ENCODE measurements at places on chromosomes 1 and 21.

GRCh38 chr1:7450838-7451237 lies 320.3 kb upstream of the VAMP3 start:
- DNase-seq = no peak

- DNase-seq = no peak
These were observed 26.3 kb downstream of the PER3 start for GRCh38 chr1:7810395-7810794.

DNA sequence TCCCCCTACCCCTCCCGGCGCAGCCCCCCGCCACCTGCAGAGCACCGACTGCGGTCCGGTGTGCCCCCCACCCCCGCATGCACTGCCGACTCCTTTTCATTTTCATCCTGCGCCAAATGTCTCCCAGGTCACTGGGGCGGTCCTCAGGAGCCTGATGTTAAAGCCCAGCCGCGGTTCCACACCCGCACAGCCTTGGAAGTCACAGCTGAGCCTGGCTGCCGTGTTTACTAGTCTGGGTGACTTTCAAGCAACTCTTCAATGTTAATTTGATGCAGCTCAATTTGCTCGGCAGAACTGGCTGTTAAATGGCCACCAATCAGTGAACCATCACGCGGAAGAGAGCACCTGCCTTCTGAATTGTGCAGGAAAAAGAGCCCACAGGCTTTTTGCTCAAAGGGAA lies 27.2 kb downstream of the THAP3 start:
- DNase-seq = no peak

DNA sequence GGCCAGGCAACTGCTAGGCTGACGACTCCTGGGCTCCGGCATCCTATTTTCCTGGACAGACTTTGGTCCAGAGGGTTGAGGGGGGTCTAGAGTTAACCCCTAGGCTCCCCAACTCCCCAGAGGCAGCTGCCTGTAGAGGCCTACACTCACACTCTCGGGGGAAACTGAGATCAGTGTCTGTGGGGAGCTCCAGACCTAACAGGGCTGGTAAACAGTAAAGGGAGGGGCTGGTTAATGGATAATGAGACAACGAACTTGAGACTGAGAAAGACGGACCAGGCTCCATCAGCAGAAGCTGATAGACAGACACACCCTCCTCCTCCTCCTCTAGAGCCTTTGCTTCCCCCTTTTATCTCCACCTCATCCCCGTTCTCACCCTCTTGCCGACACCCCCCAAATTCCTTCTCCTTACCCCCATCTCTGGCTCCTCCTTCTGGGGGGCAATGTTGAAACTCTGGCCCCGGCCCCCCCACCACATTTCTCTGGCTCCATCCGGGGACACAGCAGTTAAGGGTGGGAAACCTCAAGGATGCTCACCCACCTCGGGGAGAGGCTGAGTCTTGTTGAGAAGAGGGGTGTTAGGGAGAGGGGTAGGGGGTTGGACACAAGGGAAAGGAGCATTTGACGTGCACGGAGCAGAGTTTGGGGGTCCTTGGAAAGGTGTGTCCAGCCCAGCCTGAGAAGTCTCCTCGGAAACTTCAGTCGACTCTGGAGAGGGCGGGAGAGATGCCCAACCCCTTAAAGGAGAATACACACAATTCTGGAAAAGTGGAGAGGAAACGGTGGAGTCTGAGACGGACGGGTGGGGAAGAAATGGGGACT lies at the start of gene MTMR11:
MTMR11 (minus strand) TSS at position 710 of the 822 bp plus-strand sequence; CDS start at position 478, 232 bp downstream.
- no peak for DNase-seq

- DNase-seq = no peak
These were observed 163.6 kb downstream of the ST6GALNAC3 start for GRCh38 chr1:76238094-76238628.

GRCh38 chr1:162557536-162557935 lies 4.0 kb upstream of the UAP1 start:
- no peak for DNase-seq

GRCh38 chr1:99503276-99503747 lies 142.6 kb upstream of the PALMD start:
- no peak for DNase-seq

GRCh38 chr1:6801966-6802365 lies 16.7 kb downstream of the CAMTA1 start:
- DNase-seq = no peak

DNA sequence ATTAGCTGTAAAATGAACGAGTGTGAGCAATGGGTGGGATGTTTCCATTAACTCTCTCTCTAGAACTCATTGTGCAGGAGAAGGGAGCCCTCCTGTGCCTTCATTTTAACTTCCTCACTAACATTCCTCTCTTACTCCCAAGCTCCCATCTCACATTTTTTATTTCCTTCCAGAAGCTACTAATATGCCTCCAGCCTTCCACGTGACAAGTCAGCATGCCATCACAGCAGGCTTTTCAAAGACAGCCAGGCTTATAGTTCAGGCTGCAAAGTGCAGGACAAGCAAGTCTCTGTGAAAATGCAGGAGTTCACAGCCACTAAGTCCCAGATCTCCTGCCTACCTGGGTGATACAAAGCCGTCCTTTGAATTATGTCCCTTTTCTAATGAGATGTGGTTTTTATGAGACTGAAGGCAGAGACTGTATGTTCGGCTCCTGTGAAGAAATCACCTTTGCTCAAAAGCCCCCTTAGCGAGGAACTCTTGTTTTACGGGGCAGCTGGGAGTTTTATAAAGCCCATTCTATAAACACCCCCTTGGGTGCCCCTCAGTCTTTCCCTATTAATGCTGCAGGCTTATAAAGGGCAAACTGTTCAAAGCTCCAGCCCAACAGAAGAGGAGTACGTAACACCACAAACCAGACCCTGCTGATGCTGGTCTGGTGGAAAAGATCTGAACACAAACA lies 14.8 kb upstream of the ANGPTL7 start:
- no peak for DNase-seq

GRCh38 chr1:218556016-218556415 lies 210.9 kb downstream of the TGFB2 start:
- no peak for DNase-seq

DNA sequence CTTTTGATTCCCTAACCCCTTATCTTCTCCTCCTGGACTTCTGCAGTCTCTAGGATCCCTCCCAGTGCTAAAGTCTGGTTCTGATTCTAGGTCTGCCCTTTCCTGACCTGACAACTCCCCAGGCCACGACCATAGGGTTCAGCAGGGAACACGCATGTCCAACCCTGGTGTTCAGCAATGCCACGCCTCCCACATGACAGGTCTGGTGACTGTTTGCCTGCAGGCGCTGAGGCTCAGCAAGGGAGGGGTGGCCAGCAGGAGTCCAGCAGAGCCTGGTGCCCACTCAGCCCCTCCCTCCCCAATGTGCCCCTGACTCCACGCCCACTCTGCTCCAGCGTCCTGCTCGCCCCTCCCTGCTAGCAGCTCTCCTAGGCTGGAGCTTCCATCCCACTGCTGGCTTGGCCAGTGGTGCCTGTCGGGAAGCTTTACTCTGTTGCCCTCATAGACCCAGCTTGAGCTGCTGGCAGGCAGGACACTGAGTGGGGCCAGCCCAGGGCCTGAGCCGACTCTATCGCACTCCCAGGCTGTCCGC lies 17.3 kb downstream of the SLC9A1 start:
- DNase-seq = no peak

GRCh38 chr1:44250068-44250781 lies 37.0 kb downstream of the DMAP1 start:
- no peak for DNase-seq

DNA sequence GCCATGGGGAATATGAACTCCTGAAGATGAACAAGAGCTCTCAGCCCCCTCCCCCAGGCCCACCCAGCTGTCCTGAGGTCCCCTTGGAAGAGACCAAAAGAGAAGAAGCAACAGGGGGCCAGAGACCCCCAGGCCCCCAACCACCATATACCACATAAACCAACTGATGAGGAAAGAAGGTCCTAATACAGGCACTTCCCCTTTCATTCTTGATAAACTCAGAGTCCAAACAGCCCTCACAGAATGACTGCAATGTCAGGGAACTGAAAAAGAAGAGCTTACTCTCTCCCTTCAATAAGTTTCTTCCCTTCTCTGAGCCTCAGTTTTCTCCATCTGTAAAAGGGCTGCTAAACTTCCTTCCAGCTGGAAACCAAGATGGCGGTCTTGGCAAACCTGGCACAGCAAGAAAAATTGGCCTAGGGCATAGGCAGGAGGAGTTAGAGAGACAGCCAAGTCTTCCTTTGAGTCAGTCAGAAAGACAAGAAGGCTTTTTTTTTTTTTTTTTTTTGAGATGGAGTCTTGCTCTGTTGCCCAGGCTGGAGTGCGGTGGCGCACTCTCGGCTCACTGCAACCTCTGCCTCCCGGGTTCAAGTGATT lies 90.5 kb downstream of the VWA5B1 start:
- DNase-seq = no peak

DNA sequence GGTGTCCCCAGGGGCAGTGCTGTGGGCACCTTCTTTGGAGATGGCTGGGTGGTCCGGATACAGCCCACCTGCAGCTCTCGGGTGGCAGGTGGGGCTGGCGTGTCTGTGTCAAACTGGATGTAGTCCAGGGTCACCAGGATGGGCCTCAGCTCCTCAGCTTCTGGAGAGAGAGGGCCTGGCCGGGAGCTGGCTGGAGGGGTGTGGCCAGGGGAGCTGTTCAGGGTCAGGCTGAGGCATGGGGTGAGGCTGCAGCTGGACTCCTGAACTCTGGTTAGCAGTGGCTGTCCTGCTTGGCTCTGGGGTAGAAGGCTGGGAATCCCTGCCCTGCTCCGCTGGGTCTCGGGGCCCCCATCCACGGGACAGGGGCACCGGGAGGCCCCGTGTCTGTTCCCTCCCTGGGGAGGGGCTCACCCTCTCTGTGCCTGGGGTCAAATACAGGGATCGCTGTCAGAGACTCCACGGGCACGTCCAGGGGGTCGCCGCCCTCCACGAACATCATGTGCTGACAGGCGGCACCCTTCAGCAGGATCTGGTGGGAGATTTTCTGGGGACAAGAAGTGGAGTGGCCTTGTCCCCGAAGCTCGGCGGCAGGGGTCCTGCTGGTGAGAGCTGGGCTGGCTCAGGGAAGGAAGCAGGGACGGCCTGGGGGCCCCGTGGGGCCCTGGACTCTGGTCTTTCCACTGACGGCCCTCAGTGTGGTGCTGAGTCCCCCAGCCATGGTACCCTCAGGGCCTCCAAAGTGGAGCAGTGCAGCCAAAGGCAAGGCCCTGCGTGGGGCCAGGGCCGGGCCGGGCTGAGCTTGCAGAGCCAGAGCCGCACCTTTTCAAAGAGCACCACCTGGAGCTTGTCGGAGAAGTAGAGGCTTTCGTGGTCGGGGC lies 4.1 kb upstream of the TMEM52 start:
- DNase-seq = no peak

- DNase-seq = no peak
These were observed 51.2 kb downstream of the CD2 start for GRCh38 chr1:116805398-116805797.

- no peak for DNase-seq
These were observed 54.1 kb downstream of the SLC35D1 start for GRCh38 chr1:66999640-67000400.

DNA sequence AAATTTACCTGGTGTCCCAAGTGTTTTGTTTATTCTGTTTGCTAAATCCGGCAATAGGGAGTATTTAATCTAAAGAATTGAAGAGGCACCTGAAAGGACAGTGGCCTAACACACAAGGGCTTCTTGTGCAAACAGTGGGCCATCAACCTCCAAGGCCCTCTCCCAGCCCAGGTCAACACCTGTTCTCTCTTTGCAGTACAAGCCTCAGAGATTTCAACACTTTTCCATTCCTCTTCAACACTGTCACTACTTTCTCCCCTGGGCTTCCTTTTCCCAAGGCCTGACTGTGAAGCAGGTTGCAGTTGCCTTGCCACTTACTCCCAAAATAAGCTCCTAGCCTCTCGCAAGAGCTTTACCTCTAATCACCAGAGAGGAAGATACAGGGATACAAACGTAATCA lies 3.2 kb upstream of the SNAPIN start:
- no peak for DNase-seq

DNA sequence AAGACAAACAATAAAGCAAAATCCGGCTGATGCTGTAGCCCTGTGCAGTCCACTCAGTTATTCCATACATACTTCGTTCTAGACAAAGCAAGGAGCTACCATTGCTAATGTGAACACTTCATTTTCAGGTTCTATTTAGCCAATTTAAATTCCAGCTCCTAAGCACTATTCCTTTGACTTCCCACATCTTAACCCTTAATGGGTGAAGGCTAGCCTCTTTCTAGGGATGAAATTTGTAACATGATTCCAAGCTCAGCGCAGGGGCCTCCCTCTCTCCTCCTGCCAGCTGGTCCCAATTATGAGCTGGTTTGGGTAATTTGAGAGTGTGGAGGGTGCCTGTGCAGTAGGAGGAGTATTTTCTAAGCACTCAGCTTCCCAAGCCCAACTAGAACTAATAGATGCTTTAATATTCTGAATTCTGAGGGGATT lies 53.9 kb upstream of the PTGFRN start:
- DNase-seq = no peak

- DNase-seq = no peak
These were observed 129.5 kb downstream of the PIGK start for GRCh38 chr1:77089756-77090155.

DNA sequence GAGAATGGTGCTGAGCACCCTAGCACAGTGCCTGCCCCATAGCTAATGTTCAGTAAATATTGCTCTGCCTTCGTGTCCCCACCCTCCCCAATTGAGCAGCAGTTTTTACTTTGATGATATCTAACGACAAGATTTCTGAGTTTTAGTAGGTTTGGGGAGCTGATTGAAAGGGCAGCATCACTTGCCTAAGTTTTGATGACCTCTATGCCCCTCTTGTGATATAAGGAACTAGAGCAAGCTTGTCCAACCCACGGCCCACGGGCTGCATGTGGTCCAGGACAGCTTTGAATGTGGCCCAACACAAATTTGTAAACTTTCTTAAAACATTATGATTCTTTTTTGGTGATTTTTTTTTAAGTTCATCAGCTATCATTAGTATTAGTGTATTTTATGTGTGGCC lies 1.6 kb downstream of the CNIH4 start:
- DNase-seq = no peak

DNA sequence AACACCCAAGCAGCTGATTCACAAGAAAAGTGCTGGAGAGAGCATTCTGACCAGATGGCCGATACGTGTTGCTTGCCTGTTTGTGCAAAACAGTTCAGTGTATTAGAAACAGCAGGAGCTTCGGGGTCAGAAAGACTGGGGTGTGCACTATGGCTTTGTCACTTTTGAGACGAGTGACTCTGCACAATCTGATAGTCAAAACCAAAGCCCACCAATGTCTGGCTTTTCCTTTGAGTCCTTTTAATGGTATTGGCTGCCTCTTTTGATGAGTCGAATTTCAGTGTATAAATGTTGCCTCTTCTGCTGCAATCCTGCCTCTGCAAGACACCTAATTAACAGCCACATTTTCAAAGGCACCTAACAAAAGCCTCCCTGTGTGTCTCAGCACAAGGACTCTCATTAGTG lies 444.6 kb downstream of the AJAP1 start:
- no peak for DNase-seq

DNA sequence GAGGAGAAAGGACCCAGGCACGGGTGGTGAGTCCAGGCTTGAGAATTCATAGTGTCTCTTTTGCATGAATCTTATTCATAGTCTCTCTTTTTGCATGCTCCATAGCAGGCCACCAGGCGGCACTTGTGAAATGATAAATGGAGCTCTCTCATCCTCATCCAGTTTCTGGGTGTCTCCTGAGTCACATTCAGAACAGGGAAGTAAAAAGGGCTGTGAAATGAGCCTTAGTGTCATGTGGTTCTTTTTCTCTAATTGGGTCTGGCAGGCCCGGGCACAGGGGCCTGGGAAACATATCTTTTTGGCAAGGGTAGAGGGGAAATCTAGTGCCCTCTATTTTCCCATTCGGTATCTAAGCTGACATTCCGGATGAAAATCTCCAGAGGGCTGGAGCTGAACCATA lies 19.1 kb upstream of the NCF2 start:
- DNase-seq = no peak
